ENCODE measurements at places on chromosomes 6 and 20.

DNA sequence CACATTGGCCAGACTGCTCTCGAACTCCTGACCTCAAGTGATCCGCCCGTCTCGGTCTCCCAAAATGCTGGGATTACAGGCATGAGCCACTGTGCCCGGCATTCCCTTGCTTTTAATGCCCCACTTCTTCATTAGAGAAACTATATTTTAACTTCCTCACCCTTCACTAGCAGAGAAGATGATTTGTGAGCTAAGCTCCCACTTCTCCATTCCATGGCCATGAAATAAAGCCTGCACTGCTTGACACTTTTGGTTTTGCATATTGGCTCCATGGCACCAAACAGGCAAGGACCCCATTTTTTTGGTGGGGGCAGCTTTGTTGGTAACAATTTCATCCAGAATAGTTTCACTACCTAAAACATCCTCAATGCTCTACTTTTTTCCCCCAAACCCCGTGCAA is 145.3 kb downstream of the TFAP2B start:
- no peak for DNase-seq

GRCh38 chr6:19757036-19757435 is 80.1 kb upstream of the ID4 start:
- no peak for DNase-seq

DNA sequence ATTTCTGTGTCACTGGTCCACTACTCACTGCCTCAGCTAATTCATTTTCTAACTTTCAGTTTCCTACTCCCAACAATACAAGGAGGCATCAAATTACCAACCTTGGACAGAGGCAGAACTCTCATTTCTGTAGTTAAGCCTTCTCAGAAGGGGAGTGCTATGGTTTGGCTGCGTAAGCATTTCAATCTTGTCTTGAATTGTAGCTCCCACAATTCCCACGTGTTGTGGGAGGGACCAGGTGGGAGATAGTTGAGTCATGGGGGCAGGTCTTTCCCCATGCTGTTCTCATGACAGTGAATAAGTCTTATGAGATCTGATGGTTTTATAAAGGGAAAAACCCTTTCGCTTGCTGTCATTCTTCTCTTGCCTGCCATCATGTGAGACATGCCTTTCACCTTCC is 22.9 kb downstream of the HLA-DRA start:
- no peak for DNase-seq

- DNase-seq = no peak
These were observed 197.7 kb downstream of the ARID1B start for GRCh38 chr6:156974830-156975261.

DNA sequence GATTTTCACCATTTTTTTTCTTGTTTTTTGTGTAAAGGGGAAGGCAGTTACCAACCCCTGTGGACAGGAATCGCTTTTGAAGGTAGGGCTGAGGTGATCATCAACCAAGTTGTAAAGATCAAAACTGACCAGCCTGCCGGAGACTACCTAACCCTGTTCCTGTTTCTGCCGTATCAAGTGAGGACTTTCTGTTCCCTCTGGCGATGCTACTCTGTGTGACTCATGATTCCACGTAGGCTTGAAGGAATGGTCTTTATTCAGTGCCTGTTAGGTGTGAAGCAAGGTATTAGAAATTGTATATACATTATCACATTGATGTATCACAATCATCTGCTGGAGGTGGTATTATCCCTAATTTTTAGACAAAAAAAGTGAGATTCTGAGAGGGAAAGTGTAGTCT is 161.3 kb downstream of the SOX4 start:
- DNase-seq = no peak

DNA sequence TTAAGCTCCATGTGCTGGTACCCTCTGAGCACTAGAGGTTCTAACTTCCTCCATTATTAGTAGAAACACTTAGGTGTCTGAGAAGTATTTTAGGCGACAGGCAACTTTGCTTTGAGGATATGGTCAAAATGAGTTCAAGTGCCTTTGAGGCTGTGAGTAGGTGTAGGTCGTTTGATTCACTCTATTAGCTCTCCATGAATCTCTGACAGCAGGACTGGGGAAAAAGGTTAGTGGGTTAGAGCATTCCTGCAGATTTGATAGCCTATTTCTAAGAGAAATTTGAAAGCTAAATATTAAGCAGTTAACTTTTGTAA is 45.9 kb downstream of the IGF2R start:
- no peak for DNase-seq

DNA sequence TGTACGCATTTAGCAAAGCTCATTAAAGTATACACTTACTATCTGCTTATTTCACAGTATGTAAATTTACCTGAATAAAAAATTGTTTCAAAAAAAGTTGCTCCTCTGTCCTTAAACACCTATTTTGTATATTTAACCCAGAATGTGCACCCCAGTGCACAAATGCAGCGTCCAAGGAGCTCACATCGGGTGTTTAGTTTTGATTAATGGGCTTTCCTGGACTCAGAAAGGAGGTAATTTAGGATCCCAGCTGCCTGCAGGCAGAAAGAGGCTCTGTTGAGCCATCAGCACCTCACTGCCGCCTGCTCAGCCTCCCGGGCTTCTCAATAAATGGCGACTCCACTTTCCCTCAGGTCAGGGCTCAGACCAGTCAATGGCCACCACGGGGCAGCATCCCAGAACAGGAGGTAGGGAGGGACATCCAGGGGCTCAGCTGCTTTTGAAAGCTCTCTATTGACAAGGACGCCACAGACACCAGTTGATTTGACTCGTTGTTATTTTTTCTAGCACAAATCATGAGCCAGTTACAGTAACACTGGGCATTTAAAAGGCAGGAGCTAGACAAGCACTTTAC is 70.2 kb upstream of the TBC1D7 start:
- DNase-seq = no peak

DNA sequence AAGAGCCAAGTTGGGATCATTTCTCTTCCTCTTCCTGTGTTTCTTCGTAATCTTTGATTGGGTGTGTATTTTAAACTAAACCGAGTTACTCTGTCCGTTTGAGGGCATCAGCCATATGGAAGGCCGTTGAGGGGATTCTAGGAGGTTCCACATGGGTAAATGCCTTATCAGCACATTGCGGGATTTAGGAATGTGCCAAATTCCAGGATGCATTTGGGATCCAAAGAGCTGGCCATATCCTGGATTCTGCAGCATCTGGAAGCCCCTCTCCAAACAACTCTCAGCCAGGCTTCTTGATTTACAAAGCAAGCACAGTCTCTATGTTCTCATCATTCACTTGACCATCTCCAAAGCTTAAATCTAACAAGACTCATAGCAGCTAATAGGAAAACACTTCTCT is 67.6 kb upstream of the RIN2 start:
- no peak for DNase-seq

DNA sequence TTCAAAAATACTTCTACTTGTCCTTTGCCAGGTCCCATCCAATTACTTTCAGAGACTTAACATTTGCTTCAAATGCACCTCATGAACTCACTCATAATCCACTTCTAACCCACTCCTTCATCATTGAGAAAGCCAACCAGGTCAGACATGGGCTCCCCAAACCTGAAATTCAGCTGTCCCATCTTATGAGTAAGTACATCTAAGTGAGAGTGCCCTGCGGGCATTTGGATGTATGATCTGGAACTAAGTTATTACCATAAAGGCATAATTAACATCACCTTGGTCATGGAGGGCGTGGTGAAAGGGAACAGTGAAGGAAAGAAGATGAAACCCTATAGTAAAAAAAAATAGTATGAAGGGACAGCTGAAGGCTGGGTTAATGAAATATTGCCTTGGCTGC is 896.8 kb downstream of the C6orf118 start:
- DNase-seq = no peak

- DNase-seq = no peak
These were observed 75.3 kb upstream of the MRAP2 start for GRCh38 chr6:83958241-83958685.

DNA sequence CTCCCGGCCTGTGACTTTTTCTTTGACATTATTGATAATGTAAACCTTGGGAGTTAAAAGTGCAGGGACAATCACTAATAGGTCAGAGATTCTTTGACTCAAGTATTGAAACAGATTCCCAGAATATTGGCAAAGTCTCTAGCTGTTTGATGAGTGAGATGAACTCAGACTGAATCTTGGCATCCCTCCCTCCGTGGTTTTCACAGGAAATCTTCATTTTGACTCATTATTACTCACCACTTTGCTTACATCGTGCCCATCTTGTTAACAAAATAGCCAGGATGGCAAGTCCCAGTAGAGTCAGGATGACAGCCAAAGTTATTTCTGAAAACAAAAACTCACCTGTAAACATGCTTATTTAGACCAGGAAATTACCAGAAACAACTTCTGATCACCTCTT is 2.0 kb downstream of the TSBP1 start:
- no peak for DNase-seq

DNA sequence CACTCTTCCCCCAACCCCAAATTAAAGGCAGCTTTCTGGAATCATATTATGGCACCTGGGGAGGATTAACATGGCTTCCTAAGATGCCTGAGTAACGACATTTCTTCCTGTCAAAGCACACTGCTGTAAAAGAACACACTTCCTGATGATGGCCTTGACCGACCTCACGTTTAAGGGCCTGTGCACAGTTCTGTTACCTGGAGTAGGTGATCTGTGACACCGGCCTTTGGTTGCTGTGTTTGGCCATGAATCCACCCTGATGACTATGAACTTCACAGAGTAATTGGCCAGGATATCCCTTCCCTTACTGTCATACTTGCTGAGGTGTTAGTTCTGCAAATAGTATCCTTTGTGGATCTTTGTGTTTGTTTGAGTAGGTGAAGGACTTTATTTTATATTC is 45.8 kb downstream of the PLCB4 start:
- DNase-seq = no peak

DNA sequence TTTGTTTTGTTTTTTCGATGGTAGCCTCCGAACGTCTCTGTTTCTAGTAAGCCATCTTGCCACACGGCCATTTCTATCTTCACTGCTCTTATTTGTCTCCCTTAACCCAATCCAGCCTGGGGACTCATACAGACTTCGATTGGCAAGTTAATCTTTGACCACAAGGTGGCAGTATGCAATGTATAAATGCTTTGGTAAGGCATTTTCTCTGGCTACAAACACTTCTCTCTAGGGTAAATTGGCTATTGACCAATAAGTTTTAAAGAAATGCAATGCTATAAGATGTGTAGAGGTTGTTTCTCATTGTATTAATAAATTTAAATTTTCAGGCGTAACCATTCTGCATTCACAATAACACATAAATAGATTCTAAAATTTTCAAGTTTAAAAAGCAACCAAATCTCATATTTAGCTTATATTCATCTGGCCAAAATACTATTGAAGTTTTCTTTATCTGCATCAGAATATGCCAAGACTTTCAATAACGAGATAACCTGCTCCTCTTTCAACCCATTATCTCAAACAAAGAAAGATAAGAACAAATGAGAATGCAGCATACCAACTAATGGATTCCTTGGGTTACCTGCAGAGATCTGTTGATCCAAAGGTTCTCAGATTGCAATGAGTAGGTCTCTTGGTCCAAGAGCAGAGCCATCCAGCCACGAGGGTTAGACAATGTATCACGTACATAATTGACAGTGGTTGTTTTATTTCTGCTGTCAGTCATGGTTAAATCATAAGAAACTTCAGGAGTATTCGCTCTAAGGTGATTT is 231.9 kb downstream of the PKHD1 start:
- no peak for DNase-seq

- DNase-seq = no peak
These were observed 21.7 kb downstream of the NR2E1 start for GRCh38 chr6:108187519-108187918.

DNA sequence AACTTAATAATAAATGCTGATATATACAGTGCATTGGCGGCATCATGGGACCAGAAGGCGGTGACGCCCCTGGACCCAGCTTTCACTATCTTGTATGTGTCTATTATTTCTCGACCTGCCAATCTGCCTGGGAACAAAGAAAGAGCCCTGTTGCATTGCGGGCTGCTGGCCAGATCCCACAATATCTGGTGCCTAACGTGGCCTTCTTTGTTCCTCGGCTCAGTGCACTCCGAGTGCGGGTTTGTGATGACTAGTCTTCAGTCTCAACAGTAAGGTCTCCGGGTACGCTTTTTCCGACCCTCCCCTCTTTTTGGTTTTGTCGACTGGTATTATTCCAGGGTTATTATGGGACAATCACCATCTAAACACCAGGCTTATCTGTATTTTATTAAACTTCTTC is 291.5 kb downstream of the TBC1D32 start:
- peak; percentile 11 for DNase-seq

- no peak for DNase-seq
These were observed 227.4 kb upstream of the PLN start for GRCh38 chr6:118320652-118321051.

Data from dorsolateral prefrontal cortex (tissue), 122 donors.